ENCODE measurements at places on chromosomes 4 and X. TPM values are rescaled to one million over a fixed set of nuclear protein-coding genes. Genes with fewer than 3 reads are reported as not detected.

- no peaks in the 10 kb centered on the region for H3K27me3 ChIP-seq
- no peak for DNase-seq
- H3K27ac ChIP-seq: no peak overlapping the region
- peaks cover 7% of the 10 kb centered on the region for H3K4me1 ChIP-seq
- peaks cover 5% of the 10 kb centered on the region for H3K36me3 ChIP-seq
These were observed 169.4 kb upstream of the NAP1L5 start for GRCh38 chr4:88866862-88867550.

Gene JCHAIN
- not detected for total RNA-seq

DNA sequence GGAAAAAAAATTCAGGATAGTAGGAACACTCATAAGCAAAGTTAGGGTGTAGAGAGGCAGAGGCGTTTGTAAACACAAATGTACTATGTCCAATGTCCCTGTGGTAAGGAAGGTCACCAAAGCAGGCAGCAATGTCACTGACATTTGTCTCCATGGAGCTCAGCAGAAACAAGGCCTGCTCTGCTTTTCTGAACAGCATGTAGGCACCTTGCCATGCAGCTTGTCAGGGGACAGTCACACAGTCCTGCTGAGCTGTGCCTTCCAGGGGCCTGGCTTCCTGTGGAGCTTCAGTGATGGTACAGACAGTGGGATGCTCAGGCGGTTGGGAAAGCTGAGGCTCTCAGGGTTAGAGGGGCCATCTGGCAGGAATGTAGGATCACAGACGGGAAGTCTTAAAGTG is 74.5 kb upstream of the HS3ST1 start:
- peak overlapping the region; percentile 71 for H3K27ac ChIP-seq
- DNase-seq: peak; percentile 28
- no peak overlapping the region for H3K4me3 ChIP-seq
- H3K4me1 ChIP-seq: peaks cover 10% of the 10 kb centered on the region
- no peaks in the 10 kb centered on the region for H3K36me3 ChIP-seq

Gene KLHL34
- 0.15 TPM for total RNA-seq

Gene ABHD18
- total RNA-seq: 9.7 TPM

GRCh38 chr4:150256841-150257730 is 178.8 kb downstream of the DCLK2 start:
- peaks cover 4% of the 10 kb centered on the region for H3K27me3 ChIP-seq
- DNase-seq: no peak
- no peak overlapping the region for H3K27ac ChIP-seq
- peaks cover 9% of the 10 kb centered on the region for H3K4me1 ChIP-seq
- no peak overlapping the region for H3K4me3 ChIP-seq

Measured in glutamatergic neuron (in vitro differentiated cells).